ENCODE measurements at places on chromosomes 5 and 9. TPM values are rescaled to one million over a fixed set of nuclear protein-coding genes. Genes with fewer than 3 reads are reported as not detected.
A peak's percentile ranks its signal among the peaks of the same experiment; 100 is the strongest.

GRCh38 chr5:95393279-95393678 is 2.1 kb downstream of the FAM81B start:
- no peaks in the 10 kb centered on the region for H3K27me3 ChIP-seq
- no peak overlapping the region for H3K4me3 ChIP-seq
- H3K36me3 ChIP-seq = no peaks in the 10 kb centered on the region
- DNase-seq = no peak
- H3K27ac ChIP-seq = no peak overlapping the region

DNA sequence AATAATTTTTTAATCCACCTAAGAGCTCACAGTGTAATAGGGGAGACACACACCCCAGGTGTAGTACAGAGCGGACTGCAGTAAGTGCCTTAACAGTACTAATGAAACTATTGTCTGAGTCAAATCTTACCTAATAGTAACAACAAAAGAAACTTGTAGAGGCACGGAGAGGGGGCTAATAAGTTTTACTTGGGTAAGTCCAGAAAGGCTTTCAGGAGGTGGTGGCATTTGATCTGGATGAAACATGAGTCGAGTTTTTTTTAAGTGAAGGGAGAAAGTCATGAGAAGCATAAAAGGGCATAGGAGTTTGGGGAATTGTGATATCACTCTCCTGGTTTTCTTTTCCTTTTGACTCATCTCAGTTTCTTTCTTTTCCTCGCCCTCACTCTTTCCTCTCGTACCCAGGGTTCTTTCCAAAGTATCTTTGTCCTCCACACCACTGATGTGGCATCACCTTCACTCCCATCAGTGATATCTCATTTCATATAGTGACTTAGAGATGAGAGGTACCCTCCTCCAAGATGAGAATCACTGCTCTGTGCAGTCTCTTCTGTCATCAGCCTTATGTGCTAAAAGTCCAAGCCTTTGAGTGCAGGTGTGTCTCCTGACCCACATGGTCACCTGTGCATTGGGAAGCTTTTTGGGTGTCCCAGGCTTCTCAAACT is 2.0 kb downstream of the CTNNA1 start:
- H3K4me3 ChIP-seq = peak overlapping the region; percentile 97
- DNase-seq = no peak
- no peak overlapping the region for H3K27ac ChIP-seq
- peaks cover 12% of the 10 kb centered on the region for H3K4me1 ChIP-seq
- H3K27me3 ChIP-seq = no peaks in the 10 kb centered on the region

DNA sequence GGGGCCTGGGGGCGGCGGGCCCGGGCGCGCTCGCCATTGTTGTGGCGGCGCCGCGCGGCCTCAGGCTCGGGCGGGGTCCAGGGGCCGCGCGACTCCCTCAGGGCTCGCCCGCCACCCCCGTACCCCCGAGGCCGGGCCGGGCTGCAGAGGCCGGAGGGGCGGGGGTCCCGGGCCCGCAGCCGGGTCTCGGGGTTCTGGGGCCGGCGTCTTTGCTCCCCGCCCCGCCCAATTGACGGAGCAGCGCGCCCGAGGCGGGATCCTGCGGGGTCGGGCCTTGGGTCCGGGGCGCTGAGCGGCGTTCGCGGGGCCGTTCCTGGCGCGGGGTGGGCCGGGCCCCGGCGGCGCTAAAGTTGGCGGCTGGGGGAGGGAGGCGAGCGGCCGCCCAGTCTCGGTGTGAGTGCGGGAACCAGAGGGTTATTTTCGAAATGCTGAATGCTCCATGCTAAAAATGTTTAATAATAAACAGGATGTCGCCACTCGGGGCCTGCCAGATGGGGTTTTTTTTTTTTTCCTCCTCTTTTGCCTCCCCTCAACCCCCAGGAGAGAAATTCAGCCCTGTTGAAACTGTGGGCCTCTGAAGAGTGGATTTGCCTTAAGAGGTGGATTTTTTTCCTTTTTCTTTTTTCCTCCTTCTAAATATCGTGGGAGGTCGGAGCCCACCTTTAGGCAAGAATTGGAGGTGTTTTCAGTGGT is 724 bp downstream of the PRRC2B start:
- DNase-seq = peak; percentile 54
- peak overlapping the region; percentile 70 for H3K4me3 ChIP-seq
- no peaks in the 10 kb centered on the region for H3K36me3 ChIP-seq
- peaks cover 46% of the 10 kb centered on the region for H3K4me1 ChIP-seq
- H3K27ac ChIP-seq = peak overlapping the region; percentile 95
- no peaks in the 10 kb centered on the region for H3K27me3 ChIP-seq

DNA sequence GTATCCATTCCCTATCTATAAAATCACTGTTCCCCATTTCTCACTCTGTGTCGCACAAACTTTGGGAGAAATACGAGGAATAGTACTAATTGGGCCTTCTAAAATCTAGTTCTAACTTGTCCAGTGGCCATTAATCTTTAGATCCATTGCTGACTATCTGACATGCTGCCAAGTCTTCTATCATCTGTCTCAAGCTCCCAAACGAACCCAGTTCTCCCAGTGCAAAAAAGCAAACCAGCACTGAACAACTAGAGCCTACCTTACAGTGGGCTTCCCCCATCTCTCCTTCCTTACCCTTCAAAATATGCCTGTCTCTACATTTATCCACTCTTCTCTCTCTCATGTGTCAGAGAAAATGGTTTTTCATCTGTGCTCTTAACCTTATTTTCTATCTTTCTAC is 3.2 kb upstream of the SPINK7 start:
- H3K27me3 ChIP-seq = no peaks in the 10 kb centered on the region
- no peaks in the 10 kb centered on the region for H3K36me3 ChIP-seq
- no peak for DNase-seq
- H3K4me1 ChIP-seq = no peaks in the 10 kb centered on the region
- no peak overlapping the region for H3K4me3 ChIP-seq

DNA sequence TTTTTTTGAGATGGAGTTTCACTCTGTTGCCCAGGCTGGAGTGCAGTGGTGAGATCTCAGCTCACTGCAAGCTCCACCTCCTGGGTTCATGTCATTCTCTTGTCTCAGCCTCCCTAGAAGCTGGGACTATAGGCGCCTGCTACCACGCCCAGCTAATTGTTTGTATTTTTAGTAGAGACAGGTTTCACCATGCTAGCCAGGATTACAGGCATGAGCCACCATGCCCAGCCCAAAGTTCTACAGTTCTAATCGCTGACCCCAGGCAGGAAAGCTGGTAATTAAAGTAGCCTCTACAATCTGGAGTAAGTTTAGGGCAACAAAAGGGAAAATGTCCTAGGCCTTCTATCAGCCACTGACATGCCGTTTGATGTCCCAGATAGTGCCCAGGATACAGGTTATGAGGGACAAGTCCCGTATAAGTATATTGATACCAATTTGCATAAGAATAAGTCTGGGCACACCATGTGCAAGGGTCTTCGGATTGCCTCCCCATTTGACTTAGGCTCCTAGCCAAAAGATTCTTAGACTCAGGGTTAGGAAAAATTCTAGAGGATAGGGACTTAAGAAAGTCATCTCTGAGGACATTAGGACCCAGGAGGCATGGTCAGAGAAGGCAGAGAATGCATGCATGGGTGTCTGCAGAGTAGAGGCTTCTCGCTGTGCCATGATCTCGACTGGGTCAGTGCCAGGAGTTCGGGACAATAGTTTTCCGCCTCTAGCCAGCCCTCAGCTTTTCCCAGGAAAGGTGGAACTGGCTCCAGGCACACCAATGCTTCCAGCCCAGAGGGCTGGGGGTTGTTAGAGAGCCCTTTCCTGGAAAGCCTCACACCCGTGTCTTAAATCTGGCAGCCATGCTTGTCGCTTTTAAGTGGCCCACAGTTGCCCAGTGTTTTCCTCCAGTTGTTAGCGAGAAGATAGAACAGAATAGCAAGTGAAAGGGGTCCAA is 1111.1 kb downstream of the TAF11L14 start:
- peaks cover 15% of the 10 kb centered on the region for H3K4me1 ChIP-seq
- no peaks in the 10 kb centered on the region for H3K36me3 ChIP-seq
- H3K27me3 ChIP-seq = no peaks in the 10 kb centered on the region
- H3K27ac ChIP-seq = peak overlapping the region; percentile 72
- no peak for DNase-seq
- H3K4me3 ChIP-seq = peak overlapping the region; percentile 53

DNA sequence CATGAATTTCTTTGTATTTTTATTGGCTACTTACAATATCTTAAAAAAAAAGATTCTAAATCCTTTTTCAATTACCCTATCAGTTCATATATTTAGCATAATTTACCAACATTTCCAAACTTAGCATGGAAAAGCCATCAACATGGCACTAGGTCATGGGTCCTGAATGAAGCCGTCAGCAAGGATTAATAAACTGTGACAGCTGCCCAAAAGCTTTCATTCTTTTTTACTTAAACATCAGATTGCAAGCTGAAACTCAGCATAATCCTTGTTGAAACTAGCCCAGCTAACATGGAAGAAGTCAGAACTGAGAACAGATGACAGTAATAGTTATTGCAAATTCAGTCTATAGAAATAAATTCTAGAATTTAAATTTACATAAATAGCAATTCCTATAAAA is 209.8 kb downstream of the ADAMTS6 start:
- no peak for DNase-seq
- no peak overlapping the region for H3K27ac ChIP-seq
- H3K4me3 ChIP-seq = no peak overlapping the region
- H3K27me3 ChIP-seq = no peaks in the 10 kb centered on the region

- H3K4me1 ChIP-seq = no peaks in the 10 kb centered on the region
- H3K27me3 ChIP-seq = no peaks in the 10 kb centered on the region
- no peaks in the 10 kb centered on the region for H3K36me3 ChIP-seq
- H3K4me3 ChIP-seq = no peak overlapping the region
- H3K27ac ChIP-seq = peak overlapping the region; percentile 6
These were observed 136.2 kb downstream of the FANCC start for GRCh38 chr9:95181226-95181818.

DNA sequence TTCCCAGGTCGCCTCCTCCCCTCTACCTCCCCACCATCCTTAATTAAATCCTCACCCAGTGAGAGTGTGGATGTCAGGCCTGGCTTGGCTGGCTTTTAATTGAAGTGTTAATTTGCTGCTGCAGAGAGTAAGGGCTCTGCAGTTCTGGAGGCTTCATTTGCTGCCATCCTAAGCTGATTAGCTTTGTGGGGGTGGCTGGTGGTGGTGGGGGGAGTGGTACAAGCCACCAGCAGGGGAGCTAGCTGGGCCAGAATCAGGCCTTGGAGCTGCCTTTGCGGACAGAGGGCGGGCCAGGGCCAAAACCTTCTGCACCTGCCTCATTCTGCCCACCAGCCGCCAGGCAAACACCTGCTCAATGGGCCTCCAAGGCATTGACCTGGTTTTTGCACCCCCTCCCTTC is 26.8 kb upstream of the TIFAB start:
- H3K36me3 ChIP-seq = no peaks in the 10 kb centered on the region
- no peak overlapping the region for H3K27ac ChIP-seq
- no peak overlapping the region for H3K4me3 ChIP-seq
- H3K27me3 ChIP-seq = peaks cover 74% of the 10 kb centered on the region

The LCN1 gene
- polyA plus RNA-seq = not detected

The NKD2 gene
- 7.3 TPM for polyA plus RNA-seq

Data from left lung (tissue), 14 donors.